ENCODE measurements at places on chromosomes 7 and 10.
A peak's percentile ranks its signal among the peaks of the same experiment; 100 is the strongest.

DNA sequence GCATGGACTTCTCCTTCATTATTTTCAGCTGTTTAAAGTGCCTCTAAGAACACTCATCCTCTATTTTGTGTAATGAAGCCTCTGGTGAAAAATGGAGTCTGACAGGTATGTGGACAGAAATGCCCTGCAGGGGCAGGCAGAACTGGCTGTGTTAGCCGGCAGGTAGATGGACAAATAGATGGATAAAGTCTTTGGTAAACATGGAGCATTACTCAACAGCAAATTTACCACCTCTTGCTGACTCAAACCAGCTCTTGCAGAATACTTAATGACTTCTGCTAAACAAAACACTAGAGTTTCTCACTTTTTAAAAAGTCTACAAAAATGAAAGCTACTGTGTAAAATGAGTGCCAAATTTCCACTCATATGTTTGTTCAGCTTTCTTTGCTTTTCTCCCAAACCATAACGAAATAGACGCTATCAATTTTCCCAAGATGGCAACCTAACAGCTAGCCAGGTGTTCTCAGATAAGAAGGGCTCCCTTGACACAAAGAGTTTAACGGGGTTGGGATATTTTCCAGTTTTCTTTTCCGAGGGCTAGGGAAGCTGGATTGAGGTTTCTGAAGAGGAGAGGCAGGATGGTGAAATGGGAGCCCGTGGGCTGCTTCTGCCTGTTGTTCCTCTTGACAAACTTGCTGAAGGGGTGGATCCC, 71.9 kb upstream of the HABP2 start:
- DNase-seq, result no peak

- DNase-seq, result no peak
These were observed 48.5 kb upstream of the AQP1 start for GRCh38 chr7:30862995-30863705.

DNA sequence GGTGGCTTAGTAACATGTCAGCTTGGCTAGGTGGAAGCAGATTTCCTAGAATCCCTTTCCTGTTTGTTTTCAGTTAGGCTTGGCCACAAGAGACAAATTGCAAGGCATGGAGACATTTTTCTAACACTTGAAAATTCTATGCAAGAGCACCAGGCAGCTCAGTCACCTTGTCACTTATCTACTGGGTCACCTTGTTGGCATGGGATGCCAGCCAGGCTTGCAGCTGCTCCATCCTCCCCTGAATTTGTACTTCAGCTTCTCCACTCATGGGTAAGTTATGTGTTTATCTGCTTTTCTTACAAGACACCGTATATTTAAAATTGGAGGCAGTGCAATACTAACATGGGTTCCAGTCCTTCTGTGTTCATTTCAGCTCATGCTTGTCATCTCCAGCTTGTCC, 40.2 kb upstream of the CCSER2 start:
- no peak for DNase-seq

GRCh38 chr7:8114175-8114574, 145.6 kb downstream of the GLCCI1 start:
- DNase-seq, result no peak

- DNase-seq, result no peak
These were observed 21.4 kb upstream of the ZNF273 start for GRCh38 chr7:64881461-64882287.

GRCh38 chr10:60708666-60709065, 69.6 kb upstream of the CDK1 start:
- DNase-seq, result no peak

GRCh38 chr7:20249920-20250319, 32.7 kb upstream of the MACC1 start:
- no peak for DNase-seq

DNA sequence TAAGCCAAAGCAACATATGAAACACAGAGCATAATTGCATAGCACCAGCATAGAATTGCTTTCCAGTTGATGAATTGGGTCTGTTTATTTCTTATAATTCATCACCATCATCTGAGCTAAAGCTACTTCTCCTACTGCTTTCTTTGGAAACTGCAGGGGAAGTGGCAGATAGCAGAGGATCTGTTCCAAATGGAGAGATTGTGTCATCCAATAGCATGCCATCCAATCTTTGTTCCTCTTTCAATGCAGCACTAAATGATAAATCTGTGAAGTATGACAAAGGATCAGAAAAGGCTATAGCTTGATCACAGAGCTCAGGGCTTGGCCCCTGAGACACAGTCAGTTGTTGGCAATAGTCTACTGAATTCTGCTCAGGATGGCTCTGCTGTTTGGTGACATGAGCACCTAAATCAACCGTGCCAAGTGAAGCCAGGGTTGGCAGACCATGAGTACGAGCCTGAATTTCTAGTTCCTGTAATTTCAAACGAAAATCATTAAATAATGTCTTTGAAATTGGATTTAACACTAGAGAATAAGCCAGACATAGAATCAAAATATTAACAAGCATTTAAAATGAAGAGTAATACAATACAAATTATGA, 90.0 kb downstream of the TFEC start:
- DNase-seq, result no peak

- no peak for DNase-seq
These were observed 50.1 kb upstream of the IFRD1 start for GRCh38 chr7:112400141-112400540.

- DNase-seq, result no peak
These were observed 85.8 kb downstream of the PLXNA4 start for GRCh38 chr7:132490474-132490873.

DNA sequence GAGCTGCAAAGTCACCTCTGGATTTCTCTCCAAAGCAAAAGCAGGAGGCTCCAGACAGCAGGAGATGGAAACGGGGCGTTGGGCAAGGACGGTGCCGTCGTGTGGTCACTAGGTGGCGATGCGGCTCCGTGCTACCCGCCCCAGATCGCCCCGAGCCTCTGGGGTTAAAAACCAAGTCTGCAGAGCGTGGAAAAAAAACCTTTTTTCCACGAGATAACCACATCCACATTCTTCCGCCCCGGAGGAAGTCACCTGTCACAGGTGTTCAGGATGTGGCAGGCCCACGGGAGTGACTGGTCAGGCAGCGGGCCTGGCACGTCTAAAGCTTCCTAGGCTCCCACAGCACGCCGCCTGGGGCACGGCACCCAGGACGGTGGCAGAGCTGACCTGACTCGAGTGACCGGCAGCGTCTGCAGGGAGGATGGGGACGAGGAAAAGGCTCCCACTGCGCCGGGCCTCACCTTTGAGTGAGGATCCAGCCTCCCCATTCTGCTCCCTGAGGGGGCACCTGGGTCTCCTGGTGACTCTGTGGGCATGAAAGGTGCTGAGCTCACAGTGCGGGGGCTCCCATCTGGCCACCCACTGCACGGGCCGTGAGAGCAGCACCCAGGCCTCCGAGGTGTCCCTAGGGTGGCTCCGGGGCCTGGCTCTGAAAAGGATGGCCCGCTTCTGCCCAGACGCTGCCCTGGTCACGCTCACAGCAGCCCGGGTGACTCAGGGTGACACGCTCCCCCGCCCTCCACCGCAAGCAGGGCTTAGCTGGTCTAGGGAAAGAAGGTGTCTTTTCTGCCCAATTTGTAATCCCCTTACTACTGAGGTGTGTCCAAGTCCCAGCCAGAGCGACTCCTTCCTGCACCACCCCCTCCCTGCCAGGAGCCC, 71.3 kb upstream of the TNRC18 start:
- peak; percentile 87 for DNase-seq

- DNase-seq, result no peak
These were observed 58.8 kb downstream of the ARL4A start for GRCh38 chr7:12746211-12746610.

GRCh38 chr7:114148779-114149178, 230.0 kb upstream of the PPP1R3A start:
- DNase-seq, result no peak

GRCh38 chr10:106711313-106711906, 453.1 kb downstream of the SORCS1 start:
- DNase-seq, result peak; percentile 3

- DNase-seq, result no peak
These were observed 17.0 kb downstream of the PRSS2 start for GRCh38 chr7:142787783-142788182.

DNA sequence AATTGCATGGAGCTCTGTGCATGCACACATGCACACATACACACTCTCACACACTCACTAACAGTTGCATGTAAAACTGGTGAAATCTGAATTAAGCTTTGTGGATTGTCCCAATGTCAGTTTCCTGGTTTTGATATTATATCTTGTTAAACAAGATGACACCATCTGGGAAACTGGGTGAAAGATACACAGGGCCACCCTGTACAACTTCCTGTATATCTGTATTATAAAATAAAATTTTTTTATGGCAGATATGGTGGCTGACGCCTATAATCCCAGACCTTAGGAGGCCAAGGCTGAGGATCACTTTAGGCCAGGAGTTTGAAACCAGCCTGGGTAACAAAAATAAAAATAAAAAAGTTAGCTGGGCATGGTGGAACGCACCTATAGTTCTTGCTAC, 87.4 kb downstream of the PTPN20 start:
- no peak for DNase-seq

GRCh38 chr10:1049425-1049958, 573 bp upstream of the IDI1 start:
- DNase-seq, result no peak

DNA sequence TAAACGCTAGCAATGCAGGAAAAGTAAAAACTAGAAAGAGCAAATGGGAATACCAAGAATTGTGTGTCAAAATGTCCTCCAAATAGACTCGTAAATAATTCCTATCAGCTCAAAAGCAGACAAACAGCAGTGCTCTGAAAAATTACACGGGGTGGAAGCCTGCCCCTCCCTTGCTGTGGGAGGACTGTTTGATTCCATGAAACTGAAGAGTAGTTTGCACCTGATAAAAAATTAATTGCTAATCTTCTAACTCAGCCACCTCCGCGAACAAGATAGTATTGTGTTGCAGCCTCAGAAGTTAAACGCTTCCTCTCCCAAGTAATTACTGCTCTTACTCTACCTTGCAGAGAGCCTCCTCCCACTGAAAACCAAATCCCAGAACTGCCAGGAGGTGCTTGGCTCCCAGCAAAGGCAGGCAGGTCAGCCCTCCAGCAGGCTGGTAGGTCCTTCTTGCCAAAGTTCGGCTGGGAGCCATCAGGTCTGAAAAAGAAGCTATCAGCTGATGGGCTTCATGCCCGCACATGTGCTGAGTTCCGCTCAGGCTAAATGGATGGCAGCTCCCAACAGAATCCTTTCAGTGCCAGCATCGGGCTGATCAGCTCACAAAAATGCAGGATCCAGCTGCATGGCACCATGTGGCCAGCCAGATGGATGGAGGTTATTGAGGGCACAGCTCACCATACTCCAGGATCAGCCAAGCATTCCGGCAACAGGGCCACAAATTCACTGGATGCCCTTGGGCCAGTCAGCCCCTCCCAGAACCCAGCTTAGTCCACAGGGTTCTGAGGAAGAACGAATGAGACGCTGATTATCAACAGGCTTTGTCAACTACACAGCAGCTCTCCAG, 37.1 kb downstream of the MAD1L1 start:
- DNase-seq, result no peak

GRCh38 chr10:60564475-60564874, 174.8 kb upstream of the ANK3 start:
- no peak for DNase-seq

GRCh38 chr7:19930051-19930450, 156.6 kb upstream of the TMEM196 start:
- no peak for DNase-seq

- DNase-seq, result no peak
These were observed 56.9 kb upstream of the NPY start for GRCh38 chr7:24227068-24227467.

DNA sequence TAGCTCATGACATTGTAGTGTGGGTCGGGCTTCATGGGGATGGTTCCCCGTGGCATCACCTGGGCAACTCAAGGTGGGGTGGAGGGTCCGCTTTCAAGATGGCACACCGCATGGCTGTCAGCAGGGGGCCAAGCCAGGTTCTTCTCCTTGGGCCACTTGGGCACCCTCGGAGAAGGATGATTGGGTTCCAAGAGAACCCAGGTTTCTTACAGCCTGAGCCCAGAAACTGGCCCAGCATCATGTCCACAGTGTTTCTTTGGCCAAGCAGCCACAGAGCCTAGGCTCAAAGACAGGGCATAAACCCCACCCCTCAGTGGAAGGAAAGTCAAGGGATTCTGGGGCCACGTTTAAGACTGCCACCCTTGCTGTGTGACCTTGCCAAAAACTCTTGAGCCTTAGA, 110.6 kb downstream of the PTPN20 start:
- DNase-seq, result no peak

GRCh38 chr7:17401791-17402627, 103.6 kb downstream of the AHR start:
- DNase-seq, result peak; percentile 7

DNA sequence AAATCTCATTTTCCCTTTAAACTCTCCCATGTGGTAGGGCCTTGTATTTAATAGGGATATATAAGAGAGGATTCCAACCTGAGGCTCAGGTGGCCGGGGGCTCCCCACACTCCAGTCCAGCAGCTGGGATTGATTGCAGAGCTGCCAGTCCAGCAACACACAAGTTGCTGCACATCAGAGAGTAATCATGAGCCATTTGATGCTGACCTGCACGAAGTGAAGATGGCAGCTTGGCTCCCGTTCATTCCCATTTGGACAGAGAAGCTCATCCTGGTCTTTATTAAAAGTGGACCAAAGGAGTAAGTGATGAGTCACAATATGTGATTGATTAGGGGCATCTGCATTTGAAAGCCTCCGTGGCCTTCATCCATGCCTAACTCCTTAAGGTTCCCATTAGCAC, 202.4 kb downstream of the PLXNA4 start:
- no peak for DNase-seq

GRCh38 chr7:41306486-41306885, 396.4 kb downstream of the INHBA start:
- DNase-seq, result no peak

Measured in CD4-positive, alpha-beta T cell (primary cell).